Stimulated activated CD4-positive, alpha-beta T cell treated with anti-CD3 and anti-CD28 coated beads, Interleukin-1b, Interleukin-23, amount 100 ng/mL, for 24 hours (primary cell): ENCODE measurements at places on chromosomes 5 and 9.

DNA sequence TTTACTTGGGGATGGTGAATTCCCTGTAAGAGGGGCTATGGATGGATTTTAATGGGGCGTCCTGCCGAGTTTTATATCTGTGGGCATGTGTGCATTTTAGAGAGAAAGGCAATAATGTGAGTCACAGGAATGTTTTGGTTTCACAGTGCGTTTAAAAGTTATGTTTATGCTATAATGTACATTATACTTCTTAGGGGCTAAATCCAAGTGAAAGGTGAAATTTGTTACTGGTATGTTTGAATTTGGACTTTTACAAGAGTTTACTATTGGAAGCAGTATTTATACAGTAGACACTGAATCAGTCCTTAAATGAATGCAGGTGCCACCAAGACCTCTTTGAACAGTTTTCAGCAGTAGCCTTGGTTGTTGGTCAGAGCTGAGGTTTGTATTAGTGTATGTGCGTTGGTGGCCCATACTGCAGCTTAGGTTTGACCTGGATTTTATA, 5.6 kb downstream of the JMY start:
- DNase-seq, result no peak

GRCh38 chr9:110047232-110047954, 160.6 kb downstream of the C9orf152 start:
- DNase-seq, result no peak

GRCh38 chr9:108743416-108743815, 112.4 kb downstream of the ACTL7B start:
- DNase-seq, result no peak

GRCh38 chr5:78537821-78538220, 110.8 kb downstream of the LHFPL2 start:
- no peak for DNase-seq

DNA sequence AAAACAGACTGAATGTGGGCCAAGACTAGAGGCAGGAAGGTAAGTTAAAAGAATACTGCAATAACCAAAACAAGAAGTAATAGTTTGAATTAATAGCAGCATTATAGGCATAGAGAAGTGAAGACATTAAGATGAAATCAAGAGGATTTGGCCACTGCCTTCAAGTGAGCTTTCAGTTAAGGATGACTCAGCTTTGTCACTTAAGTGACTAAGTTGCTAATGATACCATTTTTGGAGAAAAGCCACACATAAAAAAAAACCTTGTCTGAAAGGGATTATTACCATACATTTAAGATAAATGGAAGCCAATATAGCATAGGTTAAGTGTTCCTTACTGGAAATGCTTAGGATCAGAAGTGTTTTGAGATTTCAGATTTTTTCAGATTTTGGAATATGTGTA, 57.0 kb downstream of the ECPAS start:
- DNase-seq, result no peak

GRCh38 chr5:73901455-73901854, 275.5 kb downstream of the ARHGEF28 start:
- no peak for DNase-seq

- no peak for DNase-seq
Observed at GRCh38 chr9:131670247-131671132, 69.4 kb downstream of the RAPGEF1 start.

- no peak for DNase-seq
Observed at GRCh38 chr9:71791875-71792274, 23.6 kb upstream of the CEMIP2 start.

- peak; percentile 74 for DNase-seq
Observed at GRCh38 chr9:127608104-127608966, 3.7 kb upstream of the STXBP1 start.

- no peak for DNase-seq
Observed at GRCh38 chr5:43401827-43402226, 10.4 kb downstream of the CCL28 start.

DNA sequence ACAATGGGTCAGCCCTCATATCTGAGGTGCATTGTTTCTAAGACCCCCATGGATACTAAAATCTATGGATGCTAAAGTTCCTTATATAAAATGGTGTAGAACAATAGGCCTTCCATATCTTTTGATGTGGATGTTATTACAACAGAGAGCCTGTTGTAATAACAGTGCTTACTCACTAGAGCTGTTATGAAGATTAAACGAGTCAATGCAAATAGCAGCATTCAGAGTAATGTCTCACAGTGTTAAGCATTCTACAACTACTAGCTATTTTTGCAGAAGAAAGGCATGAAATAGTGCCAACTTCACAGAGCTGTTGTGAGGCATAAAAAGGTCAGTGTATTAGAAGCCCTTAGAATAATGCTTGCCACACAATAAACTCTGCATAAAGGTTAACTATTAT, 13.0 kb downstream of the CHSY3 start:
- no peak for DNase-seq

- DNase-seq, result no peak
Observed at GRCh38 chr9:30744871-30745270, 1639.6 kb upstream of the ACO1 start.

DNA sequence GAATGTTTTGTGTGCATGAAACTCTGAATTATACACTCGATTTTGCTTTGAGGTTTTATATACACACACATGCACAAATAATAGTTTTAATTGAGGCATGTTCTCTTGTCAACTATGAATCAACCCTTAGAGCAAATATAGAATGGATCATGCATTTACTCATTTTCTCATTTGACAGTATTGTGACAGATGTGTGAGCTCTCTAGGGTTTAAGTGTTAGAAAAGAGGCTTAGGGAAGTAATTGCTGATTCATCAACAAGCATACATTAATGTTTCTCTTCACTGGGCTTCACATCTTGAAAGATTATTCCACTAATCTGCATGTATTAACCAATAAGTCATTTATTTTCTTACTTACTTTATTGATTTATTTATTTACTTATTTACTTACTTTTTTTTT, 1356.8 kb upstream of the ACO1 start:
- DNase-seq, result no peak

- DNase-seq, result no peak
Observed at GRCh38 chr9:19939734-19940278, 151.0 kb upstream of the SLC24A2 start.

DNA sequence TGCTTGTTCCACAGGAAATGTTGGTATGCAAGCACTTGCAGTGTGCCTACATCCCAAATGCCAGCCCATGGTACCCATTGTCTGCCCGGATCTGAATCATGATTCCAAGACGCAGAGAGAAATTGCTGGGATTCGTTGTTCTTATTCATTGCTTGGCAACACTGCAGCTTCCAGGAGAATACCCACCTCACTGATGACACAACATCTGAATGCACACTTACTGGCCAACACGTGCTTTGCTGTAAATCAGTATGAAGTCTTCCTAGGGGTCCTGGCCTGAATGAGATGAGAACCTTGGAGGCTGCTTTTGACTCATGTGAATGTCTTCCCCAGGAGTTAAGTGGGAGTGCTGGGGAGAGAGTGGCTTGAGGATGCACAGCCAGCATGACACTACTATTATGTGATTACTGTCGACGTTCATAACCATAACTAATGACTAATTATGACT, 11.6 kb downstream of the SRD5A1 start:
- DNase-seq, result no peak

DNA sequence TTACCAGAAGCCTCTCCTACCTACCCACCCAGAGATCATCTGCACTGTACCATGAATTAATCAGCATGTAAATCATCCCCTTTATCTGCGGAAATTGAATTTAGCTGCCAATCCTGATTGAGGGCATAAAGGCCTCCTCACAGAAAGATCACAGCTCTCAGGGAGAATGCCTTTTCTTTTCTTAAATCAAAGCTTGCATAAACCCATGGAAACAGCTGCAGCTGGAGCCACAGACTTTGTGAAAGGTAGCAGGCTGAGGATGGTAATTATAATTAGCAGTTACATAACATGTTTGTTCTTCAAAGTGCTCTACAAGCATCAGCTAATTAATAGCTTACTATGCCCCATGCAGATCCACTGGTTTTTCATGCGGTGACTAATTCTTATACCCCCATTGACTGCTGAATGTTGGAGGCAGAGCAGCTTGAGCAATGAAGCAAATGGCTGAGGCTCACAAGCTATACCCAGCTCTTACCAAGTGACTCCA, 54.6 kb downstream of the SUSD1 start:
- DNase-seq, result no peak

GRCh38 chr5:150155258-150156026, at the start of gene PDGFRB:
TSS of gene PDGFRB (minus strand) at chr5:150155845. CDS start at chr5:150137047, 18,798 bp downstream.
- no peak for DNase-seq

- peak; percentile 27 for DNase-seq
Observed at GRCh38 chr9:134025606-134026541, 593 bp downstream of the BRD3OS start.

- no peak for DNase-seq
Observed at GRCh38 chr5:1824903-1825841, 24.0 kb downstream of the NDUFS6 start.

DNA sequence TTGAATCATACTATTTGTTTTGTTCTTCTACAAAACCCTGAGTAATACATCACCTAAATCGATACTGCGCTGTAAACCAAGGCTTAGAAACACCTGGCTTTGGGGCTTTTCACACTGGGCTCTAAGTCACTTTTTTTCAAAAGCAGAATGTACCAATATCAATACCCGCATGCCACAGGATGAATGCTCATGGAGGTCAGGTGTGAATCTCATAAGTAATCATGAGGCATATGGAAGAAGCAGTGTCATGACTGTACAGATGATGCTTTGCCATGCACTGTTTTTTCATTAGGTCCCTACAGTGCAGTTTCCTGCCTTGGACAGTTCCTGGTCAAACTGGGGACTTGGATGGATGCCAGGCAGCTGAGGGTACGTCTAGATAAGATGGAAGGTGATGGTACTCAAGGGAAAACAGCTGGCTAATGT, 49.0 kb upstream of the ATG10 start:
- DNase-seq, result no peak

DNA sequence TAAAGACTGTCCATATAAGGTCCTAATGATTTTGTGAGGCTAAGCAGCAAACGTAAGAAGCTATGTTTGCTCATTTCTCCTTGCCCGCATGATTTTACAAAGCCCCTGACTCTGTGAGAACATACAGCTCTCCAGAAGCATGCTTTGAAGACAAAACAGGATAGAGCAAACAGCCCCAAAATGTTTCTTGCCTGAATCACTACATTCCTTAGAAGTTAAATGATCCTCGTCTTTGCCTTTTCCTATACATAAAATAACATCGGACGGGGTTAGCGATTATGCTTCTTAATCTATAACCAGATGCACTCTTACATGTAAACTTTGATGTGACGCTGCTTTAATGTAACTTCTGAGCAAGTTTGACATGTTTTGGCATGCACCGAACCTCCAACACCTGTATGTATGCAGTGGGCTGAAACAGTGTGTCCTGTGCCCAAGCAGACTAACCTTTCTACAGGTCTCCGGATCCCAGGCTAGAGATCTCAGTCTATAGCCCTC, 353.7 kb downstream of the CETN3 start:
- no peak for DNase-seq
